ENCODE measurements at places on chromosomes 2 and 18. TPM values are rescaled to one million over a fixed set of nuclear protein-coding genes. Genes with fewer than 3 reads are reported as not detected.
A peak's percentile ranks its signal among the peaks of the same experiment; 100 is the strongest.

The STAT4 gene
- 2.7 TPM for total RNA-seq

DNA sequence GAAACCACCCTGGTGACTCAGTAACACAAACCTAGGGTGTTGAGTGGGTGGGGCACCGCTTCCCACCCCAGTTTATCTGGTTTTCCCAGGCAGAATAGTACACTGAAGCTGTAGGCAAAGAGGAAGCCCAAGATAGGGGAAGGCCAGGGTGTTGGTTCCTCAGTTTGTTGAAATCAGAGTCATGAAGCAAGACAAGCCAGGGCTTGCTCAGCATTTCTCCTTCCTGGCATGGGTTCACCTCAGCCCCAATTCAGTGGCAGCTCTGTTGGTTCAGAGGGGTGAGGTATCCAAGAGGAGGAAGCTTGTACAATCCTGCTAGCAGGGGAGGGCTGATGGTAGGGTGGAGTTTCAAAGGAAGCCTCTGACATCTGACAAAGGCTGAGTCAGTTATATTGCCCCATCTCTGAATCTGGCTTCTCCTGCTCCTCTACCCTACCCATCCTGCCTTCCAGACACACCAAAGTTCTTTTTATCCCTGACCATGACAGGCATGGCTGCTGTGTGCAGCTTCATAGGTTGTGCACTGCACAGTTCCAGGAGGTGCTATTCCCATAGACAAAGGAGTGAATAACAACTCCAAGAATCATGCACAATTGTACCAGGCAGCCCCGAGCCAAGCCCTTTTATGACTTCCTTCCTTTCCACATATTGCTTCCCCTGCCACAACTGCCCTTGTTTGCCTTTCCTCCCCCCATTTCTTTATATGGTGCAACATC is 24.9 kb upstream of the RAB10 start:
- no peaks in the 10 kb centered on the region for H3K4me1 ChIP-seq
- no peak for DNase-seq
- no peaks in the 10 kb centered on the region for H3K27me3 ChIP-seq
- no peak overlapping the region for H3K4me3 ChIP-seq
- no peak overlapping the region for H3K27ac ChIP-seq
- no peaks in the 10 kb centered on the region for H3K36me3 ChIP-seq

DNA sequence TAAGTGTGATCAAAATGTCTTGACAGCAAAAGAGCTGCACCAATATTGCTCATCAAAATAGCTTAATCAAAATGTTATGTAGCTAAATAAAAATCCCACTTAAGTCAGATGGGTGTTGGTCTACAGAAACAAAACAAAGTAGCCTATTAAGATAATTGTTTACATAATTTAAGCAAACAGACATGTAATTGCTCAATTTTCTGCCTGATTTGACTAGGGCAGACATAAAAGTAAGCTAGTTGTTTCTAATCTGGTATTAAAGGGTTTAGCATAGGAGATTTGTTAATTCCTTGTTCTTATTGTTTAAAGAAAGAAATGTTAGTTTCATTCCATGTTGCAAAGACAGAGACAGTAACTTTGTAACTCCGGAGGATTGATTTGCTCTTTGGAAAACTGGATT is 11.5 kb upstream of the FEZ2 start:
- H3K27me3 ChIP-seq, result no peaks in the 10 kb centered on the region
- no peak overlapping the region for H3K4me3 ChIP-seq
- H3K4me1 ChIP-seq, result no peaks in the 10 kb centered on the region
- H3K27ac ChIP-seq, result no peak overlapping the region
- no peaks in the 10 kb centered on the region for H3K36me3 ChIP-seq

The CYS1 gene
- 13.5 TPM for total RNA-seq

The HPCAL1 gene
- 34.6 TPM for total RNA-seq

- no peaks in the 10 kb centered on the region for H3K27me3 ChIP-seq
- no peak overlapping the region for H3K27ac ChIP-seq
- H3K4me1 ChIP-seq, result peaks cover 37% of the 10 kb centered on the region
- H3K36me3 ChIP-seq, result no peaks in the 10 kb centered on the region
- peak; percentile 15 for DNase-seq
These were observed 147.6 kb downstream of the SLC8A1 start for GRCh38 chr2:40304340-40304739.

DNA sequence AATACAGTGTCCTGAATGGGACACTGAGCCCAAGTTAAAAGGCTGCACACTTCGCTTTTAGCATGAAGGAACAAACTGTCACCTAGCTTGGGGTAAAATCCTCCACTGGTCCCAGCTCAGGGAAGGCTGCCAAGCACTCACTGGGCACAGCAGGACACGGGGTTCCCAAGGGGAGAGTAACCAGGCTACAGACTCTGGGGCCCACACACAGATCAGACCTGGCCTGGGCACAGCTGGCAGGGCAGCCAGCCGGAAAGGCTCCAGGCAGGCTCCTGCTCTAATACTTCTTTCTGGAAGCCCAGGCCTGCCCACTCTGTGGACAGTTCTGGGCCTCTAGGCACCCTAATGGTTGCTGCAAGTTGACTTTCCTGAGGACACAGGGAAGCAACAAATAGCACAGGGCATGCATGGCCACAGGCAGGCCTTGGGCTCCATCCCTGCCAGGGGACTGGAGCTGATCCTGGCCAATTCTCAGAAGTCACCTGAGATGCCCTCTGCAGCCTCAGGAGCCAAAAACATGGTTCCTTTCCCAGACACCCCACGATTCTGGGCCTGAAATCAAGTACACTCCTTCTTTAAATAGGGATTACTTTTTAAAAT is 18.7 kb upstream of the SULT1C3 start:
- DNase-seq, result no peak
- H3K4me1 ChIP-seq, result peaks cover 8% of the 10 kb centered on the region
- no peaks in the 10 kb centered on the region for H3K27me3 ChIP-seq
- no peaks in the 10 kb centered on the region for H3K36me3 ChIP-seq
- no peak overlapping the region for H3K4me3 ChIP-seq

Data from thoracic aorta (tissue), 2 donors.